NCI-H2171 treated with DMSO at 0.1 percent for 48 hours (cell line): ENCODE measurements at places on chromosomes 4 and X.

GRCh38 chr4:77308843-77309242 lies 151.8 kb downstream of the CCNG2 start:
- peak; percentile 28 for DNase-seq

- DNase-seq = no peak
These were observed 84.5 kb downstream of the PRKG2 start for GRCh38 chr4:81130569-81130968.

- DNase-seq = no peak
These were observed 324.0 kb downstream of the STPG2 start for GRCh38 chr4:97819294-97819693.

GRCh38 chrX:42102586-42103282 lies 179.4 kb upstream of the CASK start:
- DNase-seq = no peak

GRCh38 chrX:129445436-129445835 lies 77.9 kb downstream of the SMARCA1 start:
- DNase-seq = no peak

- no peak for DNase-seq
These were observed 8.9 kb downstream of the TCEANC start for GRCh38 chrX:13661735-13662288.

- no peak for DNase-seq
These were observed 477.1 kb downstream of the FAT4 start for GRCh38 chr4:125791896-125792295.

DNA sequence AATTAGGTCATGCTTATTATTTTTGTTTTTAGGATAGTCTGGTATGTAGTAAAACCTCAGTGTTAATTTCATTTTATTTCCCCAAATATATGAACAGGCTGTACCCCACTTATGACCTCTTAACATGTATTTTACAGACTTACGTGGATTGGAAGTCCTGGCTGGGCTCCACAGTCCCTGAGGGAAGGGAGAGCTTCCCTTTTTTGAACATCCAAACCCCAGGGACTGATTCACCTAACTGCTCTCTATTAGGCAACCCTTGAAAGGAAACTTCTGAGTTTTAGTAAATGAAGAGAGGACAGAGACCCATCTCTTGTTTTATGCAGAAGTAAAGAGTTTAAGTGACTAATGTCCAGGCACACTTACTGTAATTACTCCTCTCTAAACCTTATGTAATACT lies 233.1 kb upstream of the SPRY1 start:
- no peak for DNase-seq

DNA sequence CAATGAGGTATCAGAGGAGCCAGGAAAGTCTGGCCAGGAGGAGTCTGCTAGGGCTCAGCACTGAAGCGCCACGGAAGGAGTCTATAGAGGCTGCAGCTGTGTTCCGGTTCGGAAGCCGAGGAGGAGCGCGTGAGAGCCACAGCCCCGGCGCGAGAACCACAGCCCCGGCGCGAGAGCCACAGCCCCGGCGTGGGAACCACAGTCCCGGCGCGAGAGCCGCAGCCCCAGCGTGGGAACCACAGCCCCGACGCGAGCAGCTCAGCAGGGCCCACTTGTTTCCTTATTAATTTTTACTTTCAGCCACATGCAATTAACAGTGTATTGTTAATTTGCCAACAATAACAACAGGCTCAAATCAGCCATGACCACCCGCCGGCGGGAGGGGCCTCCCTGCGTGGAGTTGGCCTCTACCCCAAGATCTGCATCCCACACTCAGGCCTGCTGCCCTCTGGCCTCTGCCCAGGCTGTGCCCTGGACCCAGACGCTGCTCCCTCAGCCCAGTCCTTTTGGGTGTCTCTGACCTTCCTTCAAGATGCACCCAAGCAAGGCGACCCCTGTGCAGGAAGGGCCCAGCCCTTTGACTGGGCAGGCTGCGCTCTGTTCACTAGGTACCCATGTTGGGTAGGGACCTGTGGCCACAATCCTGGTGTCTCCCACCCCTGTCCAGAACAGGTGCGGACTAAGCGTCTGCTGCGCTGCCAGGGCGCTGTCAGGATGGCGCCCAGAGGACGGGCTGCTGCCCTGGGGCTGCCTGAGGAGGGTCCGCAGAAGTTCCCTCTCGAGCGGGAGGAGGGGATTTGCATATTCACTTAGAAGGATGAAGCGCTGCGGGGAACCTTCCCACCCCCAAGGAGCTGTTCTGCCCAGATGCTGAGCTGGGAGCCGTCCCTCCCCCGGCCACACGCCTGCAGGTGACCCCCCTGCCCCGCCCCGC lies 113.8 kb downstream of the ADRA2C start:
- DNase-seq = no peak

GRCh38 chr4:25875281-25875745 lies 12.5 kb upstream of the SEL1L3 start:
- no peak for DNase-seq

DNA sequence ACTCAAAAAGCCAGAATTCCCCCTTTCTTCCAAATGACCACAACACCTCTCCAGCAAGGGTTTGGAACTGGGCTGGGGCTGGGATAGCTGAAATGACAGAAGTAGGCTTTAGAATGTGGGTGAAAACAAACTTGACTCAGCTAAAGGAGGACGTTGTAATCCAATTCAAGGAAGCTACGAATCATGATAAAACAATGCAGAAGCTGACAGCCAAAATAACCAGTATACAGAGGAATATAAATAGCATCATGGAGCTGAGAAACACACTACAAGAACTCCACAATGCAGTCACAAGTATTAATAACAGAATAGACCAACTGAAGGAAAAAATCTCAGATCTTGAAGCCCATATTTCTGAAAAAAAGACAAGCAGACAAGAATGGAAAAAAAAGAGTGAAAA lies 95.8 kb upstream of the TET2 start:
- DNase-seq = no peak
